ENCODE measurements at places on chromosomes 7 and 10.

DNA sequence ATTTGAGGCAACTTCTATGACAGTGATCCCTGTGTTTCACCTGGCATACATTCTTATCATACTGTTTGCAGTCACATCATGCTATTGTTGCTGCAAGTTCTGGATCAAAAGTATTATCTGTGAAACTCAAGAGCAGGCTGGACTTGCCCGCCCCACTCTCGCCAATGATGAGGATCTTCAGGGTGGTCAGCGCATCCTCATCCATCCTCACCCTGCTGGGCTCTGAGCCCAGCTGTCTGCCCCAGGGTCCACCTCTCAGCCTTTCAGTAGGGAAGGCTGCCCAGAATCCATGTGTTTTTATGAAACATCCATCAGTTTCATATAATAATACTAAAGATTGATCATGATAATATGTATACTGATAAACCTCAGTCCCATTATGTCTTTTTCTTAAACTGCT lies 55.4 kb upstream of the KIF5B start:
- DNase-seq: no peak

- no peak for DNase-seq
Observed at GRCh38 chr7:11192506-11192905, 218.8 kb downstream of the PHF14 start.

GRCh38 chr10:124386186-124387077 lies 32.3 kb downstream of the OAT start:
- no peak for DNase-seq

DNA sequence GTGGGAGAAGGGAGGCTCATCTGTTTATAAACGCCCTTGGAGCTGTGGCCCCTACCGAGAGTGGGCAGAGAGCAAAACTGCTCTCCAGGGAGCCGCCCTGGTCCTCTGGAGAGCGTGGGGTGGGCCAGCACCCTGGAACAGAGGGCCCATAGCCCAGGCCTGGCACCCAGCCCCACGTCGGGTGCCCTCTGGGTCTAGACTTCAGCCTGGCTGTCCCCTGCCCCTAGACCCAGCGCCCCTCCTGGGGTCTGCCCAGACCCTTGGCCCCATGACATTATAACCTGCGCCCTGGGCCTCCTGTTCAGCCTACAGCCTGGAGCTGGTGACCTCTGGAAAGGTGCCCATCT lies 24.7 kb downstream of the GET4 start:
- DNase-seq: no peak

DNA sequence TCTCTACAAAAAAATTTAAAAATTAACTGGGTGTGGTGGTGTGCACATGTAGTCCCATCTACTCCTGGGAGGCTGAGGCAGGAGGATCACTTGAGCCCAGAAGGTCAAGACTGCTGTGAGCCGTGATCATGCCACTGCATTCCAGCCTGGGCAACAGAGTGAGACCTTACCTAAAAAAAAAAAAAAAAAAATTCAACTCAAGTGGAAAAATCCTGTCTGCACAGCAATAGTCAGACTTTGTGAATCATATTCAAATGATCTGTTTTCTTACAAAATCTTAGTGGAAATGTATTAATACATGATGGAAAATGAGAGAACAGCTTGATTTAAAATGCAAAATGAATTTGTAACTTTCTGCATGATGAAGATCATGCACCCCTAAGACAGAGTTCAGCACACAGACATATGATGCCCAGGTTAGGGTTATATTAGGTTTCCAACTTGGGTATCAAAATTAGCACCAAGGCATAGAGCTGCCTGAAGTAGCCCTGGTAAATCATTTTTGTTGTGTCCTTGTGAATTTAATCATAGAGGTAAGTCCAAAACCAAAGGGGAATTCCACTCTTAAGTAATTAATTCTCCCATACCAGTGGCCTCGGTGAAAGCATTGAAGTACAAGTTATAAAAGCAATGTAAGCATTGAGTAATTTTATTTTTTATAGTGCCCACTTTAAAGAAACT lies 93.8 kb downstream of the ADD3 start:
- DNase-seq: no peak

DNA sequence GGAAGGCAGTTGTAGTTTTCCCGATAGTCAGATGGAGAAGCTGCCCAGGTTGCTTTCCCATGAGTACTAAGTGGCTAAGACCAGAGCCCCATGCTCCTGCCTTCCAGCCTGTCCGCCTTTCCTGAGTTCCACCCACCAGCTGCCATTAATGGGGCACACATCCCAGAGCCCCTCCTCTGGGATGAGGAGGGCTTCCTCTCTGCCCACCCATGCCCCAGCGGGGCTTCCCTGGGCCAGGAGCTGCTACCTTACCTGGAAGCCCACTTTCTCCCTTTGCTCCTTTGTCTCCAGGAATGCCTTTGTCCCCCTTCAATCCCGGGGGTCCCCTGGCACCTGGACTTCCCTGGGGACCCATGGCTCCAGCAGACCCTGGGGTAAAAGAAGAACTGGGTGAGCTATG lies 7.8 kb downstream of the SFTPD start:
- DNase-seq: no peak

GRCh38 chr10:126955396-126955795 lies 50.2 kb downstream of the DOCK1 start:
- no peak for DNase-seq

DNA sequence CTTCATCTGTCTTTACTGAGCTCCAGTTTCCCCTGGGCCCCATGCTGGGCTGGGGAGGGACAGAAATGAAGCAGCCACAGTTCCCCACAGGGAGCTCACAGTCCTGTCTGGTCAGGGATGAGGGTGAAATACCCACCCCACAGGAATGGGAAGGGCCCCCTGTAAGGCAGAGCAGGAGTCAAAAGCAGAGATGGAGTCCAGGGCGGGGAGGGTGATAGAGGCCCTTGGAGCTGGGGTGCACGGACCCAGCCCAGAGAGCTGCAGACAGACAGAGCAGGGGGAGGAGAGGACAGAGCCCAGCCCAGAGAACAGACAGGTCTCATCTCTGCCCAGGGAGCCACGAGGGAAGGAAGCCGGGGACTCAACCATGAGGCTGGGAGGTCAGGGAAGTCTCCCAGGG lies 34.9 kb upstream of the ZNF488 start:
- DNase-seq: no peak

DNA sequence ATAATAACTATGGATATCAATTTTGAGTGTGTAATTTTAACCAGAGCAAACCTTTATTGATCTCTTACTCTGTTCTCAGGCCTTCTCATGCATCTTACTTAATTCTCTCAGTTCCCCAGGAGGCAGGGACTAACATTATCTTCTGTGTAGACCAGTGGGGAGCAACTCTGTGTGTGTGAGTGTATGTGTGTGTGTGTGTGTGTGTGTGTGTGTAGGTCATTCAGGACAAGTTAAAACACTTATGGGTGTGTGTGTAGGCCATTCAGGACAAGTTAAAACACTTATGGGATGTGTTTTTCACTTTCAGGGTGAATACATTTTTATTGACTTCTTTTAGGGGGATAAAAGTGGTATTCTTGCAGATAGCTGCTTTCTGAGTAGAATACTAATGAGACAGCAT lies 145.0 kb downstream of the ADAM12 start:
- DNase-seq: no peak

- no peak for DNase-seq
Observed at GRCh38 chr10:57979491-57979890, 288.2 kb downstream of the IPMK start.

DNA sequence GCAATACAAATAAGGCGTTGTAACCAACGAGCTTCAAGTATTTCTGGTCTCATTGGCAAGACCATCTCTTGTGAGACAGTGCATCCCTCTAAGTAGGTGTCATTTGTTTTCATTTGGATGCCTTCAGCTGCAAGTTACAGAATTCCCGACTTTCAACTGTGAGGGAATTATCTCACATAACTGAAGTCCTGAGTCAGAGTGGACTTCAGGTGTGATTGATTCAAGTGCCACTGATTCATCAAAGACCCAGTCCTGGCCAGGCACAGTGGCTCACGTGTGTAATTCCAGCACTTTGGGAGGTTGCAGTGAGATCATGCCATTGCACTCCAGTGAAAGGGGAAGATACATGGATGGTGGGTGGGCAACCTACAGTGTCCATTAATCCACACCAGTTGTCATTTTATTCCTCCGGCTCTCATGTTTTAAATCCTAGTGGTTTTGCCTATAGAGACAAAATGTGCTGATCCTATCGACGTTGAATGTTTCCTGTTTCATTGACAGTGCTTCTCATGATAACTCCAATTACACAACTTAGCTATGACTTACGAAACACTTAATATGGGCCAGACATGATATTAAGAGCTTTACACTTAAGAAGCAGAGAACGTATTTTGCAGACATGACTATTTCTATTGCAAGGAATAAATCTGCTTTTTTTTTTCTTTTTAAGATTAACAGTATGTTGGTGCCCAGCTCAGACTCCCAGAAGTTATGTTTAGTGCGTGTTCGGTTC lies 268.0 kb downstream of the FRMD4A start:
- DNase-seq: no peak

DNA sequence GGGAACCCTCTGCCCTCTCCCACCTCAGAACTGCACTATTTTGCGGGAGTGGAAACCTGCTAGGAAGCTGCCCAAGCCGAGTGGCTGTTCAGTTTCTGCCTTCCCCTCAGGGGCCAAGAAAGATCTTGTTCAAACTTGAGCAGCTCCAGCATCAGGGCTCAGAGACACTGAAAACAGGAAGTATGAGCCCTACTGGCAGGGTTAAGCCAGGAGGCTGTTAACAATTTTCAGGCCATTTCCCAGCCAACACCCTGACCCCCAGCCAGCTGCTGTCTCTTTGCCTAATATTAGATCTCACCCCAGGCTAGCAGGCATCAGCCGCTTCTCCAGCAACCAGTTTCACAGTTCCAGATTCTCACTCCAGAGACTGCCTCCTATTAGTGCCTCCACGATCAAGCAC lies 9.2 kb downstream of the PLAU start:
- DNase-seq: no peak

GRCh38 chr10:62025901-62026879 lies 124.7 kb downstream of the ARID5B start:
- no peak for DNase-seq

GRCh38 chr7:137577184-137577583 lies 233.7 kb upstream of the PTN start:
- no peak for DNase-seq

DNA sequence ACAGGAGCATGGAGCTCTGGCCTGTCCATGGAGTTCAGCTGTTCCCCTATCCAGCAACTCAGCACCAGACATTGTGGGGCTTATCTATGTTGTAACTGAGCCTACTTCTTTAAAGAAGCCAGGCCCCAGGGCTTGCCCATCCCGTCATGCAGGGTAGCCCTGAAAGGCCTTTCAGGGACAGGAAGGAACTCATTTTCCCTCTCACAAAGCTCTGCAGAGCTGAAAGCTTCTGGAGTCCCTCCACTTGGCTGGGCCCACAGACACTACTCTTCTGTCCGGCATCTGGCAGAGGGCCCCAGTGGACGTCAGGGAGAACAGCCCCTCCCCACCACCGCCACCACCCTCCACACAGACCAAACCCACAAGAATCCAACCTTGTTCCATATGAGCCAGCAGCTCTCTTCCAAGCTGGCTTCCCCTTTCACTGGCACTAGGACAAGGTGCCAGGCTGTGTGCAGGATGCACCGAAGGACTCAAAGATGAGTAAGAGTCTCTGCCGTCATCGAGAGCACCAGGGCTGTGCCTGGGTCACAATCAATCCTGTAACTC lies 33.1 kb downstream of the DENND2A start:
- no peak for DNase-seq

- DNase-seq: no peak
Observed at GRCh38 chr7:2629746-2630681, 1.8 kb upstream of the TTYH3 start.

DNA sequence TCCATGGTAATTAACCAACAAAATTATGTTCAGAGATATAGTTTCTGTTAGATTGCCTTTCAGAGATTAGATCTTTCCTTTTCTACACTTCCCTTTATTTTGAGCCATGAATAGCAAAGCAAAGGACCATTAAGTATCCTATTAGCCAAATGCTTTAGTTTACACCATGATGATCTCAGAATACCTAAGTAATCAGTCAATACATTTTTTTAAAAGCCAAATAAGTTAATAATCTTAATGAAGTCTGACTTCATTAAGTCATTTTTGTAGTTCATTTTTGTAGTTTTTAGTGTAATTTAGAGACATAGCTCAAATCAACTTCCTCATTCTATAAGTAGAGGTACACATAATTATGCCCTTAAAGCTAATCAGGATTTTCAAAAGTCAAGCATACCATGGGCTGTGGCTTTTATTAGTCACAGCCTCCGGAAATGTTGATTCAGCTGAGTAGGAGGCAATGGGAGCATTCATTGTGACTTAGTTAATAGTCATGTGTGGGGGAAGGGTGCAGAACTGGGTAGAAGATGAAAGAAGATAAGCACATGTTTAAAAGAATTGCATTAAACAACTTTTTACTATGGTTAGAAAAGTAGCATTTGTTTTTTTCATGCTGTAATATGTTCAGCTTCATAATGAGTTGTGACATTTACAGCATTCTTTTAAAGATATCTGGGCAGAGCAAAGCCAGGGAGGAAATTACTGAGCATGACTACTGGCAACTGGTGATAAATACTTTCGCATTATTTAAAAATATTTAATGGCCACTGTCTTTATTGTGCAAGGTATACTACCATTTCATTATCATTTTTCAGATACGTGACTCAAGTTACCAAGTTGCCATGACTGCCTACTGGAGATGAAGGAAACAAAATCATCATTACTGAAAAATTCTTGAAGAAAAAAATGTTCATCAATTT lies 57.3 kb upstream of the CCDC71L start:
- peak; percentile 12 for DNase-seq

GRCh38 chr7:124388751-124389150 lies 355.9 kb upstream of the TMEM229A start:
- DNase-seq: no peak

DNA sequence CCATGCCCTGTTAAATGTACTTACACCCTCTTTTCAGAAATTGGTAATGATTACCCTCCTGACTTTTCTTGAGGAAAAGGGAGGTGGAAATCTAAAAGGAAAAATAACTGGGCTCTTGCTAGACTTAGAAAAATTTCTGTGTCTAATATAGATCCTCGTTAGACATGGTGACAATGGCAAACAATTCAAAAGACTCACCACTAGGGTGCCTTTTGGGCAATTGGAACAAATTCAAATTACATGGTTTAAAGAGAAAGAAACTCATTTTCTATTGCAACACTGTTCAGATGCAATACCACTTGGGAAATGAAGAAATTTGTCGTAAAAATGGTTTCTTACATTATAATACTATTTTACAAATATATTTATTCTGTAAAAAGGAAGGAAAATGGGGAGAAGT lies 950.1 kb downstream of the GRM8 start:
- no peak for DNase-seq

GRCh38 chr7:42014625-42015618 lies 222.1 kb downstream of the GLI3 start:
- DNase-seq: no peak

- DNase-seq: no peak
Observed at GRCh38 chr7:135708041-135708440, 19.9 kb downstream of the SLC13A4 start.

DNA sequence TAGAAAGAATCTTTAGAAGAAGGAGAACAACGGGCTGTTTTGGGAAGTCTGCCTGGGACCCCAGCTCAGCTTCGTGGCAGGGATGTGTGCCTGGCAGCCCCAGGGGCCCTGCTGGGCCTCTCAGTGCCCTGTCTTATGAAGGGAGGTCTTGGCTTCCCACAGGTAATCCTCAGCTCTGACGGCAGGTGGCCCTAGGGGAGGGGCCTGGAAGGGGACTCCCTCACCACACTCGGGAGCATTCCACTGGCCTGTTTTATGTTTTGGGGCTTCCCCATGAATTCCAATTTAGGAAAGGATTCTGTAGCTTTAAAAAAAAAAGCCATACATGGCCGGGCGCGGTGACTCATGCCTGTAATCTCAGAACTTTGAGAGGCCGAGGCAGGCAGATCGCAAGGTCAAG lies 3.0 kb upstream of the DMBT1 start:
- no peak for DNase-seq

- DNase-seq: peak; percentile 52
Observed at GRCh38 chr10:79331709-79332108, 15.6 kb upstream of the PPIF start.

GRCh38 chr10:86756511-86757112 lies at the start of gene BMPR1A:
Gene BMPR1A, plus strand, starts transcription at chr10:86756619. Its CDS starts 119,400 bp downstream, at chr10:86876019.
- DNase-seq: no peak

All from T-helper 9 cell (primary cell).